ENCODE measurements at places on chromosomes 6 and 20.

GRCh38 chr6:151499551-151499950 lies 5.7 kb downstream of the CCDC170 start:
- DNase-seq, result no peak

GRCh38 chr6:4322134-4322845 lies 186.9 kb upstream of the ECI2 start:
- DNase-seq, result no peak

DNA sequence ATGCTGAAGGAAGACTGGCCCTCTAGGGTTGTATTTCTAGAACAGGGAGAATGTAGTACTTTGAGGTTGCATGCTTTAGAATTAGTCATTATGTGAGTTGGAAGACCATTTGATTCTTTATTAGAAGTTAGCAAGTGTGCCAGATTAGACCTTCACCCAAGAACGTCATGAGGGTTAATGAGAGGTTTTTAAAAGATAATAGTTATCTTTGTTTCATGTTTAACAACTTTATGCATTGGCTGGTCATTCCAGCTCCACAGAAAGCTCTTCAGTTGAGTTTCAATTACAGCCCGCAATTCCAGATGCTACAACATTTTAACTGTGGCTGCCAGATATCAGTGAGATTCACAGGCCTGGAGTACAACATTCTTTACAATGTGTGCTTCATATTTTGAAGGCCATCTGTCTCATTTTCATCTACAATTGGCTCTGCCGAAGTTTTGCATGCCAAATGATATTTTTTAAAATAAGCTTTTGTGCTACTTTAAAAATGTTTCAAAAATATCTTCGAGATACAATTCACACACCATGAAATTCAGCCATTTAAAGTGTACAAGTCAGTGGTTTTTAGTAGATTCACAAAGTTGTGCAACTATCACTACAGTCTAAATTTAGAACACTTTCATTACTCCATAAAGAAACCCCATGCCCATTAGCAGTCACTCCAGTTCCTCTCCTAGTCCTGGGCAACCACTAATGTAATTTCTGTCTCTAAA lies 61.1 kb upstream of the FBXO30 start:
- DNase-seq, result no peak

- no peak for DNase-seq
Measured at GRCh38 chr6:101110814-101111213, 229.7 kb upstream of the ASCC3 start.

GRCh38 chr6:10256113-10256690 lies 158.7 kb downstream of the TFAP2A start:
- DNase-seq, result no peak

GRCh38 chr6:165231177-165231576 lies 78.2 kb downstream of the C6orf118 start:
- no peak for DNase-seq

DNA sequence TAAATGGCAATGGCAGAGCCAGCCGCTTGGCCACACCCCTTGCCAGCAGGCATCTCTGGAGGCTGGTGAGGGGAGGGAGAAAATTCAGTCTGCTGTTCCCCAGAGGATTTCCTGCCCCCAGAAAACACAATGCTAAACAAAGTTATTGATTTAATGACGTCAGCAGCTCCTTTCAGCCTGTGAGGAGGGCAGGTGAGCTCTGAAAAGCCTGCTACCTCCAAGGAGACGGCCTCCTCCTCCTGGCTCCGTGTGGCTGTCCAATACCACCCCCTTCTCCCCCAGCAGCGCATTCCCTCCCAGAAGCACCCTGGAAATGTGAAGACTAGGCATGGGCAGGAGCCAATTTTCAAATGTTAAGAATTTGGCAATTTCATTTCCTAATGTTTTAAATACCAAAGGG lies 393.1 kb downstream of the ZFAND3 start:
- no peak for DNase-seq

GRCh38 chr6:111461860-111462259 lies 21.2 kb downstream of the REV3L start:
- no peak for DNase-seq

DNA sequence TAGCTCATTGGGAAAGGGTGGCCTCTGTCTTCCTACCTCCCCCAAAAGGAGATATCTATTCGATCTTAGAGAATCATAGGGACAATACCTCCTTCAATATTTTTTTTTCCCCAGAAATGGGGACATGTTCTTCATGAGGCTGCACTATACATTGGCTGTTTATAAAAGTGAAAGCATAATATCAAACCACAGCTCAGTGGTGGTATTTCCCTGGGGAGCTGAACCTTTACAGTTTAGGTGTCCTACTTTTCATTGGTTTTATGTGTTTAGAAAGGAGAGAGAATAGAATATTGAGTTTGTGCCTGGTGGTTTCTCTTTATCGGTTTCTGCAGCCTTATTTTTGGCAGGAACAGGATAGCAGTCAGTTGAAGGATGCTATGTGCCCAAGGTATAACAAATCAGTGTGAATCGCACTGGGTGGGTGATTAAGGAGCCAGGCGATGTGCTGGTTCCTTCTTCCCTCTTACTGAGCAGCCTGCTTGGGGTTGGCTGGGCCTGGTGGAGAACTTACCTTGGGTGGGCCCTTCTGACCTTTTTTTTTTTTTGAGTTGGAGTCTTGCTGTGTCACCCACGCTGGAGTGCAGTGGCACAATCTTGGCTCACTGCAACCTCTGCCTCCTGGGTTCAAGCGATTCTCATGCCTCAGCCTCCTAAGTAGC lies 25.2 kb downstream of the UST start:
- DNase-seq, result no peak

- no peak for DNase-seq
Measured at GRCh38 chr6:147595961-147596360, 87.5 kb downstream of the SAMD5 start.

GRCh38 chr6:16419636-16420336 lies 181.4 kb downstream of the GMPR start:
- no peak for DNase-seq

- no peak for DNase-seq
Measured at GRCh38 chr6:114785235-114786127, 442.7 kb upstream of the HS3ST5 start.

DNA sequence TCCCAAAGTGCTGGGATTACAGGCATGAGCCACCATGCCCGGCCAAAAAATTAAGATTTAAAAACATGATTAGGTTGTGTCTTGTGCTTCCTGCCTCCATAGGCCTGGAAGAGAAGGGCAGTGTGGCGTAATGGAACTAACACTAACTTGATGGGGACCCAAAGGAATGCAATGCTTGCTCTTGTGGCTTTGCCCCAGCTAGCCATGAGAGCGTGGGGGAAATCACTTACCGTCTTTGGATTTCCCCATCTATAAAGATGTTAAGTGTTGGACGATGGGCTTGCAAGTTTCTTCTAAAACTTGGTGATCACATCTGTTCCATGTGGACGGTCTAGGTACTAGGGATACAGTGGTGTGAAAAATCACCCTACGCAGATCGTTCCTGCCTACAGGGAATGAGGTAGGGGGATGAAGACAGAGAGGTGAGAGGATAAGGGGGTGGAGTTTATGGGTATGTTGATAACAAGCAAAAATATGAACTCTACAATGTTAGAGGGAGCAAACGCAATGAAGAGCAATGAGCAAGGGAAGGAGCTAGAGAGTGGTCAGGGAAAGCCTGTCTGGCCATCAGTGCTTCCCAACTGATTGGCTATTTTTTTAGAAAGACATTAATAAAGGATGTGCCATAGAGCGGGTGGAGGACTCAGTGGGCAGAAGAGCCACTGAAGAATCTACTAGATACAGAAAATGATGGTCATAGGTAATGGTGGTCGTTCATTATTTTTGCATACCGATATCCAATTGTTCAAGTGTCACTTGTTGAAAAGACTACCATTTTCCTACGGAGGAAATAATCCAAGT lies 165.2 kb downstream of the BCAS1 start:
- DNase-seq, result no peak

GRCh38 chr20:36506253-36506652 lies 35.1 kb upstream of the MYL9 start:
- peak; percentile 26 for DNase-seq

GRCh38 chr6:34343806-34344205 lies 48.7 kb downstream of the NUDT3 start:
- no peak for DNase-seq

DNA sequence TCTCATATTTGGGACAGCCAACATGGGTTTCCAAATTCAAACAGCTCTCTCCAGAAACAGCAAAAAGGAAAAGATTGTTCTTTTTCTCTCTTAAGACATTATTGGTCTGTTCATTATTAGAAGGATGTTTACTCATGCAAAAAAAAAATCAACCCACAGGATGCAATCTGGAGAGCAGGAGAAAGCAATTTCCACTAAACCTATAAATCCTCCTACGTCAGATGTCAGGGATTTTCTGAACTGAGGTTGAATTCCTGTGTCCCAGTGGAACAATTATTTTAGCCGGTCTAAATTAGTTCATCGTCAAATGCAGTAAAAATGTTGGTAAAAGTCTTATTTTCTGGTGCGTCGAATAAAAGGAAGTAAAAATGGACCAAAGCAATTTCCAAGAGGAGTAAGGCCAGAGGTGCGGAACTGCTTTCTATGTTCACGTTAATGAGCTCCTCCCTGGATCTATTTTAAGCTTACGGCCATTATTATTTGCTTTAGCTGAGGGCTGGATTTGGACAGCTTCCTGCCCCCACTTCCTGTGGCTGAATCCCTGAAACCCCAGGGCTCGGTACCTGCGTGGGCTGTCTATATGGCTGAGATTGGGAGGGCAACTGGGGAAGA lies at the start of gene GABRR1:
Gene GABRR1 (minus strand): TSS at position 60 of the 612 bp plus-strand sequence. CDS start 36 bp downstream, at position 24.
- no peak for DNase-seq

GRCh38 chr20:55880361-55880760 lies 125.0 kb downstream of the CBLN4 start:
- DNase-seq, result no peak

DNA sequence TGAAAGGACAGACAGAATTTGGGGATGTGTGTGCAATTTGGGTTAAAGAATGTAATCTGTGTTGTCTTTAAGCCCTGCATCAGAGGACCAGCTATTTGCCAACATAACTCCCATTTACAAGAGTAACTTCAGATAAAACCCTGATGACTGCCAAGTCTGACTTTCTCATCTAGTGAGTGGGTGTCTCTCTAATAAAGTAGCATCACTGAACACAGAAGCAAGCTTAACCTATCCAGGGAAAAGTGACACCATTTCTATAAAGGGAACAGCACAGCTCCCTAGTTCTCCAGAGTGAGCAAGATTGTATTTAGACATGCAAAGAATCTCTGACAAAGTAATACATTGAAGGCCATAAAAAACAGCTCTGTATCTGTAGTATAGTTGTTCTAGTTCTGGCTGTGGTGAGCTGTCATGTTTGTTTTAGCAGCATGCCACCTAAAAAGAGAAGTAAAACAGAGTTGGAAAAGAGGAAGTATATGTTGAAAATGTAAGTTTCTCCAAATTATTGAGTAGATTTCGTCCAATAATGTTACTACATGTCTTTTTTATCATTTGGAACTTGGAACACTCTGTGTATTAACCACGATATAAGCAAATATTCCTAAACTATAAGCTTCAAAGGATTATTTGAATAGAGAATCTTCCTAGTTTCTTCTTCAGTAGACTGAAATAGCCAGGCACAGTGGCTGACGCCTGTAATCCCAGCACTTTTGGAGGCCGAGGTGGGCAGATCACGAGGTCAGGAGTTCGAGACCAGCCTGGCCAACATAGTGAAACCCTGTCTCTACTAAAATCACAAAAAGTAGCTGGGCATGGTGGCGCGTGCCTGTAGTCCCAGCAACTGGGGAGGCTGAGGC lies 8.8 kb upstream of the PIM1 start:
- DNase-seq, result no peak

GRCh38 chr20:41040855-41041254 lies 12.2 kb downstream of the TOP1 start:
- DNase-seq, result peak; percentile 30

DNA sequence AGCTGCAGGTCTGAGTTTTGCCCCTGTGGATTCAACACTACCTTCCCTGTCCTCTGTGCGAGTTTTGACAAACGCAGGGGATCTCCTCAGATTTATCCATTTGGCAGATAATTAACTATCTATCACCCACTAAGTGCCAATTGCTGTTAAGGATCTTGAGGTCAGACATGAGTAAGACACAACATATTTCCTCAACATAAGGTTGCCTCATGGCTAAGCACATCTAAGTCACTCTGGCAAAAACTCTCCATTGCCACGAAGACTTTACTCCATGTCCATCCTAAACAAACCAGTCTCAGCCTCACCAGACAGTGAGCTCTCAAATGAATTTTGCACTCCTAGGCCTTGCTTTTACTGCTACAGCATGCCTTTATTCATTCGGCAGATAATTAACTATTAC lies 408.4 kb downstream of the MAFB start:
- no peak for DNase-seq

DNA sequence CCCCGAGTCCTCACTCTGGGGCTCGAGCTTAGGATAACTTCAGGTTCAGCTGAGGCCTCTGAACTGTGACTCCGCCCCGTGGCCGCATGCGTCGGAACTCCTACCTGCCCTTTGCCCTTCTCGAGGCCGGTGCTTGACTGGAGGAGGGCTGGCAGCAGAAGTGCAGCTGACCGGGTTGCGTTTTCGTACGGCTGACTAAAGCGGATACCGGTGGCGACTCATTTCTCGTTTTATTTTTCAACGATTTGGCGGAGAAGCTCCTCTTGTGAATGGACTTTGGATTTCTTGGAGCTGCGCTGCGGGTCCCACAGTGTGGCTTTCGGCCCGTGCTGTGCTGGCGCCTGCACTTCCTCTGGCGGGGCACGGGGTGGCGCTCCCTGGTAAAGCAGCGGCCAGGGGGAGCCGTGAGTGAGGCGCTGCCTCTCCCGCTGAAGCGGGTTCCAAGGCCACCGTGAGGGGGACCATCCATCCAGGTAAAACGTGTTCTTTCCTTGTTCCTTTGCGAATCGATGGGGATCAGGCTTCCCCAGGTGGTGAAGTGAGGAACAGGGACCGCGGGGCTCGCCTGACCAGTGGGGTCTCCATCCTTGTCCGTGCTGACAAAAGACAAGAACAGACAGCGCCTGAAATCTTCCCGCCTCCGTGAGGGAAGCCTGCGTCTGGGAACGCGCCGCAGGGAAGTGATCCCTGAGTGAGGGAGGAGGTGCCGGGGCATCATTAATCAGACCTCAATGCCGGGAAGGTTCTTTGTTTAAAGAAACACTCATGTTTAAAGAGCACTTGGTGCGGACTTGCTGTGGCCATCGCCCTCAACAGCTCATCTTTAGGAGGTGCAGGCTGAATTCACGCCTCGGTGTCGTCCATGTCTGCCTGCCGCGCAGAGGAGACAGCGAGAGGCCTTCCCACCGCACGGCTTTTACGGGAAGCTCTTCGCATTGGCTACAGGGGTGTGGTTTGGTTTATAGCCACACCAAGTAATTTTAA lies 38.8 kb downstream of the ERMARD start:
- DNase-seq, result peak; percentile 55

GRCh38 chr20:59441306-59441705 lies 140.9 kb downstream of the EDN3 start:
- no peak for DNase-seq

All from CD4-positive, CD25-positive, alpha-beta regulatory T cell (primary cell).